ENCODE measurements at places on chromosomes 3 and 15.

DNA sequence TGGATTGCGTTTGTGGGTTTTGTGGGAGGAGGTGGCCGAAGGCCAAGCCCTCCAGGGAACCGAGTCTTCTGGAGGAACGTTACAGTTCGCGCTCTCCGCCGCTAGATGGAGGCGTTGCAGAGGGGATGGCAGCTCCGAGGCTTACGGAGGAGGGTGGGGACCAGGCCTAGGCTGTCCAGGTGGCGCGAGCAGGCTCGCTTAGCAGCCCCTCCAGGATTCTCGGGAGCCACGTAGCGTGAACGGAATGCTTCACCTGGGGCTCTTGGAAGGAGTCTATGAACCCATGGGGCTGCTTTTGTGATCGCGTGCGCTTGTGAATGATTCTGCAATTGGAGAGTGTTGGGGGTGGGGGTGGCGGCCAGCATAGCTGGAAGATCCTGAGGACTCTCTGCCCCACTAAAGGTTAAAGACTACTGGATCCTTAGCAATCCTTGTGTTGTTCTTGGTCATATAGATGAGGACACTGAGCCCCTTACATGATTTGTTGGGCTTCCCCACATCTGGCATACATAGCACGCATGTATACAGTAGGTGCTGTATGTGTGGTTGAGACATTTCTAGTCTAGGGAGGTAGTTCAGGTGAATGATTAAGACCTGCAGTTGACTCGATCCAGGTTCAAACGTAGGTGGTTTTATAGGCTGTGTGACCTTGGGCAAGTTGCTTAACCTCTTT is 25.7 kb downstream of the FAM3D start:
- peak; percentile 62 for DNase-seq

DNA sequence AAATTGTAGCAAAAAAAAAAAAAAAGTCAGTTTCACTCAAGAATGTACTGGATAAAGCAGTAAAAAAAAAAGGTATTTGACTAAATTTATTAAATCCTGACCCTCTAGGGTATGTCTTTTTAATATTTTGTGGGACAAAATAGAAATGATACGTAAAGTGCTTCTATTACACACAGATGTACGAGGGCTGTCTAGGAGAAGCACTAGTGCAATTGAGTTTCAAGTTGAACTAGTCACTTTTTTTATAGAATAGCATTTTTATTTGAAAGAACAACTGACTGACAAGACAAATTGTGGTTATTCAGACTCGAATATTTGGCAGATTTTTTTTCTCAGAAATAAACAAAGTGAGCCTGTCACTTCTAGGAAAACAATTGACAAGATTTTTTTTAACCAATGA is 49.0 kb downstream of the CCDC54 start:
- DNase-seq, result no peak

DNA sequence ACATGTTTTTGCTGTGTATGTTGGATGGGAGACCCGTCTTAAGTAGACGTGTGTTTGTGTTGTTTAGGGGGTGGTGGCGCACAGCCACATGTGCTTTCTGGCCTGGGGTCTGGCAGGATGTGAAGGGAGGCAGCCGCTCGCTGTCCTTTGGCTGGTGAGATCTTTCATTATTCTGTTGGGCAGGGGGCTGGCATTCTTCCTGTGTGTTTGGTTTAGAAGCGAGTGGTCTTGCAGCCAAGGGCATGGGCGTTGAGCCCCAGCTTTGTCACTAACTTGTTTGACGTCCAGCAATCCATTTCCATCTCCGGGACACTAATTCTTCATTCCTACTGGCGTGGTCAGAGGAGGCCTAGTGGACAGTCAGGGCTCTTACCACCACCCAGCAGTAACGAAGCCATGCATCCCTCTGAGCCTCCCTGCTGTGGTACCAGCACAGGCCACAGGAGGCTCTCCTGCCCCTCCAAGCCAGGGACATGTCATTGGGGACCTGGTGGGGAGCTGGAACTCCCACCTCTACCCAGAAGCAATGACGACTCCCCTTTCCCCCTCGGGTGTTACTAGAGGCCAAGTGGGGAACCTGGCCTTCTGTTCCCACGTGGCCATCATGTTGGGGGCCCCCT is 10.7 kb downstream of the THSD4 start:
- DNase-seq, result no peak

DNA sequence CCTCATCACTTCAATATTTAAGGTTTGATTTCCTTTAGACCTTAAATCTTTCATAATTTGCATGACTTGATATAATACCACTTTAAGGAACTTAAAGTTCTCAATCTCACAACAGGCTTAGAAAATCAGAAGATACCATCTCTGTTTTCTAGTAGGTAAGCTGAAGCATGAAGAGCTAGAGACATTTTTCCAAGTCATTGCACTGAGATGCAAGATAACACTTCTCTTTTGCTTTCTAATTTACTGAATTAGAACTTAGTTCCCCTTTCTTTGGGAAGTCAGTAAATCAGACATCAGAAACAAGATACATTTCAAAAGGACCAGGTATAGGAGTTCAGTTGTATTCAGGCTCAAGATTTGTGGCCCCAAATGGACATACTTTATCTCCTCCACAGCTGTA is 79.7 kb downstream of the DZIP3 start:
- DNase-seq, result no peak

- peak; percentile 84 for DNase-seq
Measured at GRCh38 chr3:26920646-26921478, 298.3 kb downstream of the LRRC3B start.

DNA sequence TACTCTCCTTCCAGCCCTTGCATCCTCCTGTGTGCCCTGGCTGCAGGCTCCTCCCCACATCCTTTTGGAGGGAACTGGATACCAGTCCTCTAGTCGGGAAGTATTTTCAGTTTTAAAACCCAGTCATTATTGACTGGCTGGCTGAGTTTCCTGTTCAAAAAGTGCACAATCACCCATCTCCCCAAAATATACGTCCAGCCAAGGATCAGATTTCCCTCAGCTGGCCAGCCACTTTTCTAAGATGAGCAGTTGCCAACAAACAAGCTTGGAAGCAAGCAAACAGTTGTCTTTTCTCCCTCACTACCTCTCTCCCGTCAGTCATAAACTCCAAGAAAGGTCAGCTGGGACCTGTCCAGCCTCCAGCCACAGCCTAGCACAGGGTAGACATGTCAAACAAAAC is 147.7 kb upstream of the GALNT15 start:
- no peak for DNase-seq

- no peak for DNase-seq
Measured at GRCh38 chr3:118808723-118809122, 225.9 kb downstream of the IGSF11 start.

- DNase-seq, result no peak
Measured at GRCh38 chr3:168427835-168428475, 332.2 kb upstream of the GOLIM4 start.

DNA sequence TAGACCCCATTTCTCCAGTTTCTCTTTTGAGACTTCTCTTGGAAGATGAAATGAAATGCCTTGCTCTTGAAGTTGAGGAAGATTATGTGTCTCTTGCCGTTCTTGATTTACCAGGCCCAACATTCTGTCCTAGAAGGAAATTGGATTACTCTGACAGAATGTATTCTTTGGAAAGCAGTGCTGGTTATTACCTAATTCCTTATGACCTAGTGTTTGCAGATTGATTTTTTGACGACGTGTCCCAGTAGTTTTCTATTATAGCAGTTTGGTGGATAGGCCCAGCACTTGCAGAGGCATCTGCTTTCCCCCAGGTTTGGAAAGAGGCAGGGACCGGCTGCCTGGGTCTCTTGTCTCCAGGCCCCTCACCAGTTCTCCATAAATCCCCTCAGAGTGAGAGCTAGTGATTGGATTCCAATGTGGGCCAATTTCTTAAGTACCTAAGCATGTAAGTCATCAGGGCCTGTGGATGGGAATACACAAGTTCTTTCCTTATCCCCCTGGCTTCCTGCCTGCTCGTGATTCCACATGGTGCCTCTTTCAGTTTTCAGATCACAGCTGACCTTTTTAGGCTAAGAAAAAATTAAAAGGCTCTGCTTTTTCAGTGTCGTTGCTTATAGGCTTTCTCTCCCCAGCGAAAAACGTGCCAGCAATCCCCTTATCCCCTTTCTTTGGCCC is 50.2 kb downstream of the EPHB3 start:
- no peak for DNase-seq

DNA sequence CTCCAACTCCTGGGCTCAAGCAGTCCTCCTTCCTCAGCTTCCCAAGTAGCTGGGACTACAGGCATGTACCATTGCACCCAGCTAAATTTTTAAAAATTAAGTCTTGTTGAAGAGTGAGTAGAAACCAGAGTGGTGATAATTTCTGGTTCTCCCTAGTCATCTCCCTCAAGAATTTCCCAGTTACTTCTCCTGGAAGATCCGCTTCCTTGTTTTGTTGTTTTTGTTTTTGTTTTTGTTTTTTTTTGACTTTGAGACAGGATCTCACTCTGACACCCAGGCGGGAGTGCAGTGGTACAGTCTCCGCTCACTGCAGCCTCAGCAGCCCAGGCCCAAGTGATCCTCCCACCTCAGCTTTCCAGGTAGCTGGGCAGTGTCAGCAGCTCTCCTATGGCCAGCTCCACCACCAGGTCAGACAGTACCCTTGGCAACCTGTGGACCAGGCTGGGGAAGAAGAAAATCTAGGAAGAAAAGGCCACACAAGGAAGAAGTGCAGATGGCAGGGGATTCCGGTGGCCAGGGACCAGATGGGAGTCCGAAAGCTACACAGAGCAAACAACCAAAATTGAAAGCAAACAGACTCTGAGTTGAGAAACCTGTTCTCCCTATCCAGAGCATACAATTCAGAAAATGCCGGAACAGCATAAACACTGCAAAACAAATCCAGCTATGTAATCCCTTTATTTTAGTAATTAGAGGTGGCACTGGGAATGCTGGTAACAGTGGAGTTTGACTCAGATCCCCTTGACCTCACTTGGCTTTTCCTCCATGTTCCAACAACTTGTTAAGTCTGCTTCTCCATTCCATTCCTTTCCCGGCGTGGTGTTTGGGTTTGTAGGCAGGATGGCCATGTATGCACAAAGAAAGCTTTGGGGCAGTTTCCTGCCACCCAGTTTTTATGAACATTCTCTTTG is 266.6 kb upstream of the CTDSPL start:
- no peak for DNase-seq

DNA sequence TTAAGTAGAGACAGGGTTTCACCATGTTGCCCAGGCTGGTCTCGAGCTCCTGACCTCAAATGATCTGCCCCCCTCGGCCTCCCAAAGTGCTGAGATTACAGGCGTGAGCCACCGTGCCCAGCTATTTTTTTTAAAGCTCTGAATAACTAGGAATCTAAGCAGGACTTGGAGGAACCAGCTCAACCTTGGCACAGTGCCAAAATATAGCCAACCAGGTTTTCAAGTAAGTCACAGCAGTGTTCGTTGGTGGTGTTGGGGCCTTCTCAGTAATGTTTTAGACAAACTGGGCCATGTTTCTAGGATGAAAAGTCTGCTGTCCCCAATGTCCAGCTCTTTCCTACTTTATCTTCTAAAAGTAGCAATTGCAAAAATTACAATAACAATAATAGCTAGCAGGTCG is 6.4 kb upstream of the ADAM10 start:
- peak; percentile 5 for DNase-seq

- no peak for DNase-seq
Measured at GRCh38 chr3:16550305-16550675, 36.8 kb upstream of the RFTN1 start.

- no peak for DNase-seq
Measured at GRCh38 chr3:126439968-126440708, 35.6 kb downstream of the ZXDC start.

DNA sequence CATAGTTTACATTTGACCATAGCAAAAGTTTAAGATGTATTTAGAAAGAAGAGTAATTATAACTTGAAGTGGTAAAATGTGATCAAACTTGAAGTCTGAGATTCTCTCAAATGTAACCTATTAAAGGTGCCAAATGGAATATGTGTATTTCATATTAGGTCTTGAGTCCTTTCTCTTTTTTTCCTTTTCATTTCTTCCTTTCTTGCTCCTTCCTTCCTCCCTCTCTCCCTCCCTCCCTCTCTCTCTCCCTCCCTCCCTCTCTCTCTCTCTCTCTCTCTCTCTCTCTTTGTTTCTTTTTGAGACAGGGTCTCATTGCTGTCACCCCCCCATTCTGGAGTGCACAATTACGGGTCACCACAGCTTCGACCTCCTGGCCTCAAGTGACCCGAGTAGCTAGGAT is 47.7 kb downstream of the MAP2K5 start:
- DNase-seq, result no peak

DNA sequence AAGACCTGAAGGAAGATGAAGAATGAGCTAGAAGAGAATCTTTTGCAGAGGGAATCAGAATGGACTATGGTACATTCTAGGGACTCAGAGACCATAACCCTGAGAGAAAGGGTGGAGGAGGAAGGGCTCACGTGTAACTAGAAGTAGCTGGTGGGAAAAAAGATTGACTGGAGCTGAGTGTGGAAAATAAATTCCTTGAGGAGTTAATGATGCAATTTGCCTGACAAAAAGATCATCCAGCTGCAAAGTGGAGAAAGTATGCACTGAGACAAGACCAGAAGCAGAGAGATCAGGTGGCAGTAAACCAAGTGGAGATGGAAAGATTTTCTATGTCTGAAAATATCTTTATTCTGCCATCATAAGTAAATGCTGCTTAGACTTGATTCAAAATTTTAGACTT is 52.9 kb upstream of the TBL1XR1 start:
- peak; percentile 43 for DNase-seq

GRCh38 chr15:45027220-45027619 is 4.2 kb downstream of the SORD start:
- no peak for DNase-seq

GRCh38 chr3:39506863-39507262 is 39.4 kb downstream of the MOBP start:
- DNase-seq, result no peak

DNA sequence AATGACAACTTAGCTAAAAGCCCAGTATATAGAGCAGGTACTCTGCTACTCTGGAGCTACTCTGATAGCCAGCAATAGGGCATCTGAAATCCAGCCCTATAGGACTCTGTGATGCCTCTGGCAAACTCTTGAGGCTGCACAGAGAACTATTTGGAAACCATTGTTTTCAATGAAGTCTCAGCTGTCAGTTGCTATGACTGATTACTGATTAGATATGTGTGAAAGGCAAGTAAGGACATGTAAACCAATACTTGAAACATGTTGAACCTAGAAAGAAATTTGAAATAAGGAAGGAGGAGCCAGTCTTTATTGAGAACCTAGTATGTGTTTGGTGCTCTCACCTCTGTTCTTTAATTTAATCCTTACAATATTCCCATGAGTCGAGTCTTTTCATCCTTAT is 40.2 kb upstream of the CRTC3 start:
- DNase-seq, result no peak

GRCh38 chr15:59294574-59295260 is 78.0 kb downstream of the MYO1E start:
- no peak for DNase-seq

DNA sequence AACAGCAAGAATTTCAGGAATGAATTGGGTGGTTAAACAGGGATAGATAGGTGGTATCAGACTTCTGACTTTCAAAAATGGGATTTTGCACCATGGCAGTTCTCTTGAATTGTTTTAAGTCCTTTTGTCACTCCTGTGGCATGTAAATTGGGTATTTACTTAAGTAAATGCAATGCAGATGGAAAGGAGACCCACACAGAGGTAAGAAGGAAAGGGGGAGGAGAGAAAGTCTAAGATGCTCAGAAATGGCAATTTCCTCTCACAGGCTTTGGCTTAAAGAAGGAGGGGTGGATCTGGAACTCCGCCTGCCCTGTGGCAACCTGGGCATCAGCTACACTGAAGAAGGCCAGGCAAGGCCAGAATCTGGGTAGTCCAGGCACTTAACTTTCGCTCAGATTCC is 197.1 kb upstream of the UBE2E1 start:
- DNase-seq, result no peak

GRCh38 chr3:65761446-65762234 is 277.1 kb downstream of the MAGI1 start:
- no peak for DNase-seq

Measured in NCI-H1417 (cell line).